ENCODE measurements at places on chromosomes 1 and 21. TPM values are rescaled to one million over a fixed set of nuclear protein-coding genes. Genes with fewer than 3 reads are reported as not detected.

The DYRK3 gene
- polyA plus RNA-seq, result 3.6 TPM

The FCAMR gene
- not detected for polyA plus RNA-seq

GRCh38 chr1:183780757-183781156 is 24.2 kb upstream of the RGL1 start:
- DNase-seq, result no peak

DNA sequence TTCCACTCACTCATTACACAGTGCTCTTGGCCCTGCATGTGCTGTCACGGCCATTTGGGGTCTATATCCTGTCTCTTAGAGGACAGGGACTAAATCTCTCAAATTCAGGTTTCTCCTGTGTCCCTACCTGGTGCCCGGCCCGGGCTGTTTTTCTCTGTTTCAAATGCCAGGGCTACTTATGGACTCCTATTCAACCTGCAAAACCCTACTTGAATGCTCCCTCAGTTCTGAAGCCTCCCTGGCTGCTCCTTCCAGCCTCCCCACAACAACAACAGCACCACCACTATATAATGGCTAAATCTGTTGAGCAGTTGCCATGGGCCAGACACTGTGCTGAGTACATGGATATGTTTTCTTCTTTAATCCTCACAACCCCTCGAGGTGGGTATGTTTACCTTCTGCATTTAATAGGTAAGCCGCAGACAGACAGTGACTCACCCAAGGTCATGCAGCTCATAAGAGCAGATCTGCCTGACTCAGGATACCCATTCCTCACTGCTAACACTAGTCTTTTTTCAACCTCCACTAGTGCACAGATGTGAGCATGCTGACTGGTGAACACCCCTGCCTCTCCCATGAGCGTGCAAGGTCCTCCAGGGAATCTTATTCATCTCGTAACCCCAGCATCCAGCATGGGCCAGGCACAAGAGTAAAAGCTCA is 29.9 kb downstream of the DHRS3 start:
- DNase-seq, result no peak

- no peak for DNase-seq
Observed at GRCh38 chr1:245172829-245173228, 18.0 kb downstream of the KIF26B start.

- DNase-seq, result no peak
Observed at GRCh38 chr1:3703786-3704371, 48.4 kb upstream of the CCDC27 start.
